NCI-H1092 (cell line): ENCODE measurements at places on chromosomes 16 and 17.

DNA sequence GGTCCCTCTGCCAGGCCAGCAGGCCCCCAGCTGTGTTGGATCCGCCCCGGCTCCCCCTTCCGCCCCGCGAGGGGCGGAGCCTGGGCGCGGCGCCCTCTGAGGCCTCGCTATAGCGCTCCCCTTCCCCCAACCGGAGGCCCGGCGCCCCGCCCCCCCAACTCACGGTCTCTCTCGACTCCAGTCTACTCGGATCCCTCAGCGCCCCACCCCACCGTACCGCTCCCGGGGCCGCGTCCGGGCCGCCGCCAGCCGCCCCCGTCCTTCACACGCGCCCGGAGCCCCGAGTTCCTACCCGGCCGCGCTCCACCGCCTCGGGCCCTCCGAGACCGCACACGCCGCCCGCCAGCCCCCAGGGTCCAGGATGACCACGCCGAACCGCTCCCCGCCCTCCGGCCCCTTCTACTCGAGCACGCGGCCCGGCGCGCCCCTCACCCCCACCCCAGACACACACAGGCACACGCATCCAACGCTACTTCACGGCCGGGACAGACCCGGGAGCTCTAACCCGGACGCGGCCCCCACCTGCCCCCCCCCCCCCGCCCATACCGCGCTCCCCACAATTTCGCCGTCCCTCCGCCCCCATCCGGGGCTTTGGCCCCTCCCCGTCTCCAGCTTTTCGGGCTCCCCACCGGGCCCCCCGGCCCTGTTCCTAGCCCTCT lies 1.4 kb downstream of the PHF23 start:
- DNase-seq, result peak; percentile 19

GRCh38 chr16:81582655-81583441 lies 138.2 kb downstream of the CMIP start:
- no peak for DNase-seq

DNA sequence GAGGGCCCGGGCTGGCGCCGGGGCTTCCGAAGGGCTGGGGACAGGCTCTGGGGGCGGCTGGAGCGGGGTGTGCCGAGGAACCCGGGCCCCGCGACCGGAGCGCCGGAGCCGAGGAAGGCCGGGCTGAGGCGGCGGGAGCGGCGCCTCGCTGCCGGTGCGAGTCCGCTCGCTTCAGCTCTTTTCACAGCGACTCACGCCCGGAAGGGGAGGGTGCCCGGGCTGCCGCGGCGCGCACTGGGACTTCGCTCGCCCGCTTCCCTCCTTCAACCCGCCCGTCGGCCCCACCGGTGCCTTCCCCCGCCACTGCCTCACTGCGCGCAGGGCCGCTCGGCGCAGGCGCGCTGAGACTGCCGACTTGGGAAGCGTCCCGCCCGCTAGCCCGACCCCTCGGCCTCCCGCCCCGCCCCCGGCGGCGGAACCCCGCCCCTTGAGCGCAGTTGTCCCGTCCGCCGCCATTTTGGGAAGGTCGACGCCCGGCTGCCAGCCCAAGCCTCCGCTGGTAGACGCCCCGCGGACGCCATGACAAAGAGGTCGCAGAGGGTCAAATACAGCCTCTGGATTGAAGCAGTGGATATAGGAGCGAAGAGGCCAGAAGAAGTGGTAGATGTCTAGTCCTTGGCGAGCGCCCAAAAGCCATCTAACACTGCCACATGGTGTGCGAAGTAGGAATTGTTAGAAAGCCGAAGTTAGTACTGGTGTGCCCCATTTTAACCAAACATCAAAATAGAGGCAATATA lies at the start of gene UBE2G1:
UBE2G1 (minus strand) TSS at position 349 of the 737 bp plus-strand sequence. CDS start 359 bp downstream, outside the sequence.
- DNase-seq, result peak; percentile 88

DNA sequence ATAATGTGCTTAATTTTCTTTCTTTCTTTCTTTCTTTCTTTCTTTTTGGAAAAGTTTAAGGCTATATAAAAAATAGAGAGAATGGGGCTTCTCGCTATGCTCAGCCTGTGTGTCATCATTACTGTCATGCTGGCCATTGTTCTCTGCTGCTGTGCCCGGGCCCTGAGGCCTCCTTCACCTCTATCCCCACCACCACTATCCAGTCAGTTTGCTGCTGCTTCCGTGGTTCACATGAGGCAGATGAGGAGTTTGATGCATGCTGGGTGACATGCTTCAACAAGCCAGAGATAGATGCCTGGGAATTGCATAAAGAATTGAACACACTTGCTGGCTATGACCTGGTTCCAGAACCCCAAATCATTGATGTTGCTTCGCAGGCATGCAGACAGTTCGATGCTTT lies 36.3 kb downstream of the PITPNC1 start:
- DNase-seq, result no peak

DNA sequence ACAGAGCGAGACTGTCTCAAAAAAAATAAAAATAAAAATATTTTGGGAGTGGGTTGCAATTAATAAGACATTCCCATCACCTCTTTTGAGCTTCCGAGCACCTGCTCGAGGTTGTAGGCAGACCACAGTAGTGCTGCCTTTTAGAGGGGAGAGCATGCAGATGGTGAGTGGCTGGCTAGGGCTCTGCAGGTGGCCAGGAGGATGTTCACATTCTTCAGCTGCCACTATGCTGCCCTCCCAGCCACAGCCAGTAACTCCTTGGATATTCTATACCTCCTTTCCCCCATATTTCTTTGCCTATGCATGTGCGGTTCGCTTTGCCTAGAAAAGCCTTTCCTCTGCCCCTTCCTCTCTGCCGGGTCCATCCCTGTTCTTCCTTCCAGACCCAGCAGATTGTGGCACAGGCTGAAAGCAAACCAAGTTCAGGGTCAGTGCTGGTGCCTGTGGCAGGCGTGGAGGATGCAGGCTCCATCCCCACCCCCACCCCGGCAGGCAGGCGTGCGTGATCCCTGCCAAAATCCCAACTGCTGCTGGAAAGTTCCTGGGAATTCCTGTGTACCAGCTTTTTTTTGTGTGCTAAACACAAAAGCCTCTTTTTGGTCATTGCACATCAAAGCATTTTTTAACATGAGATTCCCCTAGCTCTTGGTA lies 33.8 kb upstream of the CMIP start:
- DNase-seq, result no peak

GRCh38 chr17:82351254-82351712 lies 7.8 kb upstream of the TEX19 start:
- DNase-seq, result no peak

- no peak for DNase-seq
Measured at GRCh38 chr17:75647921-75648320, 14.7 kb downstream of the SMIM5 start.

DNA sequence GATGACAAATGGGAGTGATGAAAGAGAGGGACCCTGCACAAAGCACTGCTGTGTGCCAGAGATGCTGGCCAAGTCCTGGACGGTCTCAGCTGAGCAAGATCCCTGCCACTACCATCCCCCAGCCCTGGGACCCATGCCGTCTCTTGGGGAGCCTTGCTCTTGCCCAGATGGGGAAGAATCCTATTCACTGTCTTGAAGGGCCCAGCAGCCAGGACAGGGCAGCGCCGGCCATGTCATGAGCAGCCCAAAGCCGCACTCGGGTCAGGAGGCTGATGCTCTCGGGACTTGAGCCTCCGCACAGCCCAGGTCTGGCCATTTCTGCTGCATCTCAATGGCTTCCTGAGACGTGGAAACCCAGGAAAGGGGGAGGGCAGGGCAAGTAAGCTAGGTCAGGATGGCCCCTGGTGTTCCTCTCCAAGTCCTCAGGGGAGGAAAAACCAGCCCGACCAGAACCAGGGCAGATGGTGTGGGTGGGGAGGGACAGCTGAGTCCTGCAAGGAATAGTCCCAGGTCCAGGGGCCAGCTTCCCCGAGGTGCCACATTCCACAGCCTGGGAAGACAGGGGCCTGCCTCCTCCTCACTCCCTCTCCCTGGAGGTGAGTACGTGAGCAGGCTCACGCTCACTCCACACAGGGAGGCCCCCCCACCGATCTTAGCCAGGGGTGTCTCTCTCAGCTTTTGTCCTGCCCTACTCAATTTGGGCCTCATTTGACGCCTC lies 7.8 kb upstream of the KRT19 start:
- DNase-seq, result no peak

DNA sequence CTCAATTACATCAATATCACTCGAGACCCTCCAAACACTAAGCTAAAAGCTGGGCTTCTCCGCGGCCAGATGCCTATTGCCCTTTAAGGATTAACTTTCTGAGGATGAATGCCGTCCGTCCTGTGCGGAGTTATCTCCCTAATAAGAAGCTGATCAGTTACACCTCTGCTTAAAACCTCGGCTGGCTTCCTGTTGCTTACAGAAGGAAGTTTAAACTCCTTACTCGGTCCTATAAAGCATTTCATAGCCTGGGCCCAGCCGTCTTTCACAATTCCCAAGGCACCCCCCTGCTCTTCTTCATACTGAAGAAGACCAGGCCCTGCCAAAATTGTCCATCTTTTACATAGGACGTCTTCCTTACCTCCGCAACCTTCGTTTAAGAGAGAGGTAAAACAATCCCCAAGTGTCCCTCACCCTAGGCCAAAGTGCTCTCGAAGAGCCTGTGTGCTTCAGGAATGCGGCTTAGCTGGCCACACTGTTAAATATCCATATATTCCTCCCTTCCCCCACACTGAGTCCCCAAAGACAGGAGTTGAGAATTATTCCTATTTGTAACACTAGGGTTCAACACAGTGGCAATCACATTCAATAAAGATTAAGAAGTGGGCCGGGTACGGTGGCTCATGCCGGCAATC lies 112.6 kb upstream of the IRX5 start:
- no peak for DNase-seq
